Adipose tissue (tissue), 3 donors: ENCODE measurements at places on chromosomes 6 and 20. TPM values are rescaled to one million over a fixed set of nuclear protein-coding genes. Genes with fewer than 3 reads are reported as not detected.

The SMLR1 gene
- not detected for polyA plus RNA-seq

The CTAGE9 gene
- polyA plus RNA-seq = not detected

The HRH3 gene
- not detected for polyA plus RNA-seq

The OR12D2 gene
- not detected for polyA plus RNA-seq

The ETV7 gene
- 0.67 TPM for polyA plus RNA-seq

The CALHM4 gene
- polyA plus RNA-seq = not detected
